Activated naive CD8-positive, alpha-beta T cell treated with anti-CD3 and anti-CD28 coated beads, Interleukin-2, amount 10 ng/mL, durations not matched to agents 7 days and 5 days (primary cell): ENCODE measurements at places on chromosomes 5 and 9.

DNA sequence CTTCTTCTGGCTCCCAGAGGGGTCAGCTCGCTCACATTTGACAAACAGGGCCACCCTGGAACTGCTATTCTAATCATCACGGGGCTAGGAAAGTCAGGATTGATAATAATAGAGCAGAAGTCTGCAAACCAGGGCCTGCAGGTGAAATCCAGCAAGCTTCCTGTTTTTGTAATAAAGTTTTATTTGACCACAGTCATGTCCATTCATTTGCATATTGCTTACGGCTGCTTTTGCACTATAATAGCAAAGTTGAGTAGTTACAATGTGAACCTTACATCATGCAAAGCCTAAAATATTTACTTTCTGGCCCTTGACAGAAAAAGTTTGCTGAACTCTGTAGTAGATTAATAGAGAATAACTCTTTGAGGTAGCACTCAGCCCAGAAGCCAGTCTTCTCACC, 63.2 kb upstream of the CTXN3 start:
- no peak for DNase-seq

DNA sequence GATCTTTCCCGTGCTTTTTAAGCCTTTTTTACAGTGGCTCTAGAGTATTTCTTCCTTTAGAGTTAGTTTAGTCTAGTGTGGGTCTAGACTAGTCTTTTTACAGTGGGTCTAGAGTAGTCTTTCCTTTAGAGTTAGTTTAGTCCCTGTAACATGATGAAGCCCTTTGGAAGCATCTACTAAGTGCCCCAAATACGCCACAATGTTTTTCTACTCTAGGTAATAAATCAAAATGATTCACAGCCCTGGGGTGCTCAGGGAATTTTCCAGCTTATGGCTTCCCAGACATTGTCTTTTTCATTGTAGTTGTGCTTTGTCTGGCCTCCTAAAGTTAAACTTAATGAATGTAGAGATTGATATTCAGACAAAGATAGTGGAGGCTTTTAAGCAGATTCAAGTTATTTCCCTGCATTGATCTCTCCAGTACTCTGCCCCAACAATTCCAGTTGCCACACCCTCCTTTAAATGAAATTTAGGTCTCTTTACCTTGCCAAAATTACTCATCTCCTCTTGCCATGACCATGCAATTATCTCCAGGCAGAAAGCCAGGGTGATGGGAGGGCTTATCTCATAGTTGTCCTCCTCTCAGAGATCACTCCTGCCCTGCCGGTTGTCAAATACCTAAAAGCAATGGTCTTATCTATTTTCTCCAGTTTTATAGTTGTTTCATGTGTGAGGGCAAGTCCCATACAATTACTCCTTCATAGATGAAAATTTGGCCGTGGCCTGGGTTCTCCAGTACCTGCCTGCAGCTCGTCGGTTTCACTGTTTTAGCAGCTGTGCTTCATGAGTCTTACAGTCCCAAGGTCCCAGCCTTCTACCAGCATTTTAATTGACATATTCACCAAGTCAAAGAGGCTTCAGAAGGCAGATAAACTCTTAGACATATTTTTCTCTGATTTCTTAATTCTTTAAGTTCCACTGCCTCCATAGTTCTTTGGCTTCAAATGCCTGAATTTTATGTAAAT, 794.0 kb upstream of the COX7C start:
- DNase-seq, result no peak

DNA sequence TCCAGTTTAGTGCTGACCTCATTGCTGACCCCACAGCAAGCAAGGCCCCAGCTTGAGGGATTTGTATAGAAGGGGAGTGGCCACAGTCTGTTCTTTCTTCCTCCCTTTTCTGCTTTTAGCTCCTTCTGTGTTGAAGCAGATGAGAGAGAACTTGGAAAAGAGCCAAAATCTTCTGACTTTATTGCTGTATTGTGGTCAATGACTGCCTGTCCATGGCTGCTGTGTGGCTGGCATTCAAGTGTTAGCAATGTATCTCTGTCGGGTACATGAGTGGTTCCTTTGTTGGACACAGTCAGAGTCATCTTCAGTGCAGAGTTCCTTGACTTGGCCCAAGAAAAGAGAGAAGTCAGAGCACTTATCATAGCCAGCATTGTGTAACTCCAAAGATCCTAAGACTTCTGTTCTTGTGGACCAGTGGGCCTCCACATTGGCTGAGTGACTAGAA, 154.1 kb downstream of the LRRC70 start:
- no peak for DNase-seq

DNA sequence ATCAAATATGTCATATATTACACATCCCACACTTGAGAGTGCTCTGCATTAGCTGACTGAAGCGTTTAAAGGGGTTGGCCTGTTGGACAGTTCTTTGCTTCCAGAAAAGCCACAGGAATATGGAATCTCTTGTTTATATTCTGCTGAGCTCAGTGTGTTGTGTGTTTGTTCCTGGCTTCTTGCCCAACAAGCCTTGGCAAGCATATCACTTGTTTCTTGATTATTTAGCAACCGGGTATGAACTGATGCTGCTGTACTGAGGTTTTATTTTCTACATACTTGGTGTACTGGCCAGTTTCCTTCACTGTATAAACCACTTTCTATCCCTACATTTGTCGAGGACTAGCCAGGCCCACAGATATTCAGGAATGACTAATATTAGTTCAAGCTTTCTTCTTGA, 378.9 kb downstream of the KCTD16 start:
- no peak for DNase-seq

DNA sequence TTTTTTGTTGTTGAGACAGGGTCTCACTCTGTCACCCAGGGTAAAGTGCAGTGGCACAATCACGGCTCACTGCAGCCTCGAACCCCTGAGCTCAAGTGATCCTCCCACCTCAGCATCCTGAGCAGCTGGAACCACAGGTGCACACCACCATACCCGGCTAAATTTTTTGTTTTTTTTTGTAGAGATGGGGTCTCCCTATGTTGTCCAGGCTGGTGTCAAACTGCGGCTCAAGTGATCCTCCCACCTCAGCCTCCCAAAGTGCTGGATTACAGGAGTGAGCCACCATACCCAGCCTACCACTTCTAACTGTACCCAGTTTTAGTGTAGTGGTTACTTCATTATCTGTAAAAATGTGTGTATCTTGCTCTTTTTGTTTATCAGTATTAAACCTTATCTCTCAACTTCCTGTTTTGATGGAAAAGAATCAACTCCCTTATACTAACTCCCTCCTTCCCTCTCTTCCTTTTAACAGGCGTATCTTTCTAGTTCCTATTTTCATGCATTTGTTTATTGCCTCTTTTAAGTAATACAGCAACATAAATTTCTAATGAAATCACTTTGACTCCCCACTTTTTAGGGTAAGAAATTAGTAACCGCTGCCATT, 33.1 kb downstream of the GRAMD2B start:
- no peak for DNase-seq

GRCh38 chr9:129362287-129363000, 184.4 kb upstream of the IER5L start:
- no peak for DNase-seq

GRCh38 chr5:175542232-175542965, 64.0 kb downstream of the SFXN1 start:
- no peak for DNase-seq

- DNase-seq, result no peak
Observed at GRCh38 chr5:78430866-78431265, 70.4 kb downstream of the SCAMP1 start.

- DNase-seq, result no peak
Observed at GRCh38 chr5:92969781-92970237, 611.2 kb downstream of the NR2F1-AS1 start.

DNA sequence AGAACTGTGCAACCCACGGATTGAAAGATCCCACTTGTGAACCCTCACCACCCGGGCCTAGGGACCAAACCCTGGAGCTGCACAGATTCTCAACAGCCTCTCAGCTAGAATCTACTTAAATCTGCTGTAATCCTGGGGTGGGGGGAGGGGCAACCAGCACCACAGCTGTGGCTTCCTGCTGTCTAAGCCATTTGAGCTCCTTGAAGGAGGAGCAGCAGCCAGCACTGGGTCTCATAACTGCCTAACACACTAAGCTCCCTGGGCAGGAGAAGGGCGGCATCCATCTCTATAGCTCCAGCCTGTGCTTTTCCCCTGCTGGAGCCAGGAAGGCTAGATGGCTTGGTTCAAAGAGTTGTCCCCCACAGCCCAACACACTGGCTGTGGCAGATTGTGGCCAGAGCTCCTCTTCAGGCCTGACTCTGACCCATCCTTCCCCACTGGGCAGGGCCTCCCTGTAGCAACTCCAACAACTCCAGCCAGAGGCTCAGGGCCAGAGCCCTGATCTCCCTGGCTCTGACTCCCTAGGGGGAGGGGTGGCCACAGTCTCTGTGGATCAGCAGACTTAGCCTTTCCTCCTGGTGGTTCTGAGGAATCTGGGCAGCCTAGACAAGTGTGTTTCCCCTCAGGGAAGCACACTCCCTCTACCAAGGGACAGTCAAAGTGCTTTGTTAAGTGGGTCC, 72.0 kb upstream of the C9orf72 start:
- no peak for DNase-seq
